ENCODE measurements at places on chromosomes 6 and 20. TPM values are rescaled to one million over a fixed set of nuclear protein-coding genes. Genes with fewer than 3 reads are reported as not detected.

DNA sequence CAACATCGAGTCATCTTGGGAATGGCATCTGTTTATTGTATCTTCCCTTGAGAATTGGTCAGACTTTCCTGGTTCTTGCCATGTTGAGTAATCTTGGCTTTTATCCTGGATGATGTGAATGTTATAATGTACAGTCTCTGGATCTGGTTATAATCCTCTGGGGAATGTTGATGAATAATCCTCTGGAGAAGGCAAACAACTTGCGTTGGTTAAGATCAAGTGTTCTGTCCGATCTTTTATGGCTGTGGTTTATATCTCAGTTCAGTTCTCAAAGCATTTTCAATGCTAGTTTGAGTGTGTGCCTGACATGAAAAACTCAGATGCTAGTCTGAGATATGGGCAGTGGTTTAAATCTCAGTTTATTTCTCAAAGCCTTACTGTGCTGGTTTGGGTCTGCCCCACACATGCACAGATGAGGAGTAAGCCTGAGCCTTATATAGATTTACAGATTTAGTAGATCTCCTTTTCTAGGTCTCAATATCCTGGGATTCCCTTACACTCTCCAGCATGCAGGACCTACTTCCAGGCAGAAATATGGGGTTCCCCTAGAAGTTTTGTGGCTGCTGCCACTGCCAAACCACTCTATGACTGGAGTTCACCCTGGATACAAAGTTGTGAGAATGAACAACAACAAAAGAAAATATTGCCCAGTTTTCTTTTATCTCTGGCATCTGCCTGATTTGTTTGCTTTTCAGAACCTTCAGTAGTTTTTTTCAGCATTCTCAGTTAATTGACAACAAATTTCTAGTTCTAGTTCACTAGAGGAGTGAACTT is 191.8 kb upstream of the MAN1A1 start:
- DNase-seq = no peak

DNA sequence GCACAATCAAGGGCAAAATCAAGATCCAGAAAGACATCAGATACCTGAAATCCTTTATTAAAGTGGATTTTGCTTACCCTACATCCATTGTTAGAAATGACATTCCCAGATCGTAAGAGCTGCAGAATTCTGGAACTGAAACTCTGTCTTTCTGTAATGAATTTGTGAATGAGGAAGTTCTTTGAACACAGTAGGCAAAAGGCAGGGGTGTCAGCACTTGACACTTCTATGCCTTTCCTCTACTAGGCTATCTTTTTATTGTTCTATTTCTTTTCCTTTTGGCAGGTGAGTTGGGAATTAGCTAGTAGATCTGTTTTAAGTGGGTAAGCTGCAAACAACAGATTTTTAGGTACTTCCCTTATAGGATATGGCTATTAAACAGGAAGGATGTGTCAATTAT is 126.3 kb downstream of the CARMIL1 start:
- DNase-seq = no peak

The CMTR1 gene
- 30.3 TPM for total RNA-seq

GRCh38 chr6:143549221-143549948 is 37.9 kb upstream of the FUCA2 start:
- DNase-seq = no peak

- no peak for DNase-seq
These were observed 91.1 kb downstream of the MRPL14 start for GRCh38 chr6:44036196-44036595.

GRCh38 chr20:17227219-17227575 is 357 bp downstream of the PCSK2 start:
- no peak for DNase-seq

GRCh38 chr6:43784049-43784855 is 14.2 kb downstream of the VEGFA start:
- no peak for DNase-seq

The SYNDIG1 gene
- not detected for total RNA-seq

DNA sequence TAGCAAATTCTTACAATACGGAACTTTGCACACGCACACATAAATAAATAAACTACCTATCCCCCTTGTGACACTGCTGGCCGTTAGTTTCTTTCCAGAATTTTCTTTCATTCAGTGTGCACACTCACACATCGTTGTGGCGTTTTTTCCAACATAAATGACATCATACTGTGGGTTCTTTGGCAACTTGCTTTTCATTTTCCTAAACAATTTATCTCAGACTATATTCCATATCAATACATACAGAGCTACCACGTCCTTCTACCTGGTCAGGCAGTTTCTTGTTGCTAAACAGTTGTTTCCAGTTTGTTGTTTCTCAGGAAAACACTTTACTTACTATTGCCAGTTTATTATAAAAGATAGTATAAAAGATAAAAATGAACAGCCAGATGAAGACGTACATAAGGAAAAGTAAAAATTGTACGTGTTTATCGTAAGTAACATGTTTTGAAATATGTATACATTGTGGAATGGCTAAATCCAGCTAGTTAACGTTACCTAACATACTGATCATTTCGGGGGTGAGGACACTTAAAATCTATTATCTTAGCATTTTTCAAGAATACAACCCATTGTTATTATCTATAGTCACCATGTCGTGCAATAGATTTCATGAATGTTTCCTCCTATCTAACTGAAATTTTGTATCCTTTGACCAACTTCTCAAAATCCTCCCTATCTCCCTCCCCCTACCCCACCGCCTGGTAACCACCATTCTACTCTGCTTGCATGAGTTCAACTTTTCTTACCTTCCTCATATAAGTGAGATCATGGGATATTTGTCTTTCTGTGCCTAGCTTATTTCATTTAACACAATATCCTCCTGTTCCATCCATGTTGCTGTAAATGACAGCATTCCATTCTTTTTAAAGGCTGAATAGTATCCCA is 1.2 kb upstream of the TP53RK start:
- no peak for DNase-seq

GRCh38 chr6:46062312-46062711 is 46.7 kb upstream of the CLIC5 start:
- DNase-seq = no peak

GRCh38 chr6:124854338-124854922 is 107.8 kb upstream of the RNF217 start:
- DNase-seq = no peak

DNA sequence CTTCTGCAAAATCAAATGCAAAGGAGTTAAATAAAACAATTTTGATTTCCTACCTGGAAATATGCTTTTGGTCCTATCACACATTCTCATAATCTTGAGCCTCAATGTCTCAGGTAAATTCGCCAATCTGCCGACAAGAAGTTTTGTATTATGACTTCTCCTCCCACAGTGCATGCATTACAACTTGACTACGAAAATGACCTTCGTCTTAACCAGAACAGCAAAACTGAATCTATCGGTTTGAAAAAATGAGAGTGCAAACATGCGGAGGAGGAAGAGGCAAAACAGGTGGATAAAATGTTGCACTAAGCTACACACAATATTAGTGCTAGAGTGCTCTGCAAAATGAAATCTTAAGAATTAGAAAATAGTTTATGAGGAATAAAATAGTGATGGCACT is 43.4 kb downstream of the HIVEP2 start:
- no peak for DNase-seq

GRCh38 chr20:57245997-57246396 is 20.4 kb downstream of the BMP7 start:
- no peak for DNase-seq

DNA sequence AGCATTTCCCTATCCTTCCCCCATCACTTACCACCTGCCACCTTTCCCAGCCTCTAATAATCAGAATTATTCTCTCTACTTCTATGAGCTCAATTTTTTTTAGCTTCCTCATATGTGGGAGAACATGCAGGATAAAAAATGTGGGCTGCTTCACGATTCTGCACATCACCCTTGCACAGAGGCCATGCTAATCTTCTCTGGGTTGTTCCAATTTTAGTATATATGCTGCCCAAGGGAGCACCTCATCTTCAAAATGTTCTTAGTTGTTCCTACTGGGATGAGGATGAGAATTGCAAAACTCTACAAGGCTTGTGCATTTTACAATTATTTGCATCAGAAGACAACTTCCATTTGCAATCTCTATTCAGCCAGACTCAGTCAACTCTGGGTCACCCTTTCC is 58.1 kb downstream of the LAMA4 start:
- DNase-seq = no peak

The CFAP206 gene
- 0.97 TPM for total RNA-seq

DNA sequence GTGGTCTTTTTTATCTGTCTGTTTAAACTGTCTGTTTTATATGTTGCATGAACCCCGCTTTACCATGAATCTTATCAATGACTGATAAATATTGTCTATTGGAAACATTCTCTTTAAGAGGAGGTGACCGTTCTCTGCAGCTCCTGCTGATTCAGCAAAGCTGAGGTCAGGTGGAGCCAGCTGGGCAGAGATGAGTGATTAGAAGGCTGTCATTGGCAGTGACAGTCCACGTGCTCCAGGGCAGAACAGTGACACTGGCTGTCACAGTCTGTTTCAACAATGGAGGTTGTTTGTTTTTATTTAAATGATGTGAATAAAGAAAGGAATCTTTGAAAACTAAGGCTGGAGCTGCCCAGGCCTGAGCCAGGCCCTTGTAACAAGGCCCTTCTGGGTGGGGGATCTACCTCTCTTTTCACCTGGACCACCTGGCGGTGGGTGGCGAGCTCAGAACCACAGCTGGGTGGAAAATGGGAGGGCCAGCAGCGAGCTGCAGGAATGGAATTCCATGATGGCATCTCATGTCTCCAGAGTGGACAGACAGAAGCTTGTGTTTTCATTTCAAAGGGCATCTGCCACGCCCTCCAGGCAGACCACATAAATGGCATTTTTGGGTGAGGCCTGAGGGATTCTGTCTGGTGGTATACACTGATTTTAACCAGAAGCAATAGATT is 12.6 kb downstream of the SYNJ2 start:
- DNase-seq = no peak

GRCh38 chr6:41445261-41445660 is 100.9 kb upstream of the FOXP4 start:
- DNase-seq = no peak

- no peak for DNase-seq
These were observed 9.8 kb downstream of the FOXO3 start for GRCh38 chr6:108570517-108570916.

- no peak for DNase-seq
These were observed 380.8 kb upstream of the IMPG1 start for GRCh38 chr6:76453270-76453669.

GRCh38 chr6:3506751-3507383 is 50.0 kb upstream of the SLC22A23 start:
- DNase-seq = no peak

DNA sequence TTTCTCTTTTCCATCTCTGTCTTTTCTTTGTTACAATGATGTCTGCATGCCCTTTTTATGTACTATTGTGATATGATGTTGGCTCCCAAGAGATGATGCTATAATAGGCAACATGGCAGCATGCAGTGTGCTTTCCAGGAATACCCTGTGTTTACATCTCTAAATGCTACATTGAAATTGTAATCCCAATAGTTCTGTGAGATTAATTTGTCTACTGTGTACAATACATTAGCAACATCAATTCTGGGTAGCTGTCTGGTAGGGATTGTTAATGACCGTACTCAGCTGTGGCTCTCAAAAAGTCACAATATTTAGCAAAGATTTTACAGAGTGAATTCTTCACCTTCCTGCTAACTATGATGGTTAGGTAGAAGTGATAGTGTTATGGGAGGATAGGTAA is 225.6 kb upstream of the MMS22L start:
- DNase-seq = no peak

GRCh38 chr6:86128130-86128814 is 485.6 kb upstream of the SYNCRIP start:
- DNase-seq = no peak

The COL11A2 gene
- under 0.01 TPM for total RNA-seq

The AFG1L gene
- 3.7 TPM for total RNA-seq

DNA sequence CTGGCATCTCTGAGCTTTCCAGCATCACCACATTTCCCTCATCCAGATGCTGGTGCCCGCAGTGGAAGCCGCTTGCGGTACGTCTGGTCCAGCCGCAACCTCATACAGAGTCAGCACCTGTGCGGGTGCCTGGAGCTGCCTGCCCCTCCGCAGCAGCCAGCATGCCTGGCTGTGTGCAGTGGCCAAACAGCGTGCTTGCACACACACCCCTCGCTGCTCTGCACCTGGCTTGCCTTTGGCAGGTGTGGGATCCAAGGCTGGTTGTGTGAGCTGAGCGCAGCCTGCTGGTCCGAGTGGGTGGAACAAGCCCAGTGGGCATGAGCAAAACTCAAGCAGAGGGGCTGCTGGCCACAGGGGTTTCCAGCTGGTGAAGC is 3.1 kb upstream of the HINT3 start:
- no peak for DNase-seq

GRCh38 chr20:38610521-38610920 is 8.9 kb downstream of the ARHGAP40 start:
- DNase-seq = no peak

GRCh38 chr20:10927011-10927583 is 253.3 kb upstream of the JAG1 start:
- DNase-seq = no peak

GRCh38 chr6:151321438-151321837 is 69.9 kb downstream of the ZBTB2 start:
- no peak for DNase-seq

- DNase-seq = no peak
These were observed 1.6 kb upstream of the DBNDD2 start for GRCh38 chr20:45406260-45407066.

The LY6G6C gene
- not detected for total RNA-seq

The SLC22A2 gene
- total RNA-seq = not detected

DNA sequence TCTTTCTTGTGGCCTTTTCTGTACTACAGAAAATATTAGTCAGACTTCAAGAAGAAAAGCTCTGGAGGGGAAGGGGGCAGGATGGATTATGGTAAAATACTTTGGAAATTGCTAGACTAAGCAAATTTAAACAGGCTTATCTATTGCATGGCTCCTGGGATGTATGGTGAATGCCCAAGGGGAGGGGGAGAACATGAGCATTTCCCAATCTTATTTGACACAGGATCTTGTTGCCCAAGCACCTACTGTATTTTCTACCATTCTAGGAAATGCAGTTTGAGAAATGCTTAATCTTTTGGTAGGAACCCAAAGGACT is 86.1 kb upstream of the LAMP5 start:
- no peak for DNase-seq

The DNAH8 gene
- total RNA-seq = 0.06 TPM

DNA sequence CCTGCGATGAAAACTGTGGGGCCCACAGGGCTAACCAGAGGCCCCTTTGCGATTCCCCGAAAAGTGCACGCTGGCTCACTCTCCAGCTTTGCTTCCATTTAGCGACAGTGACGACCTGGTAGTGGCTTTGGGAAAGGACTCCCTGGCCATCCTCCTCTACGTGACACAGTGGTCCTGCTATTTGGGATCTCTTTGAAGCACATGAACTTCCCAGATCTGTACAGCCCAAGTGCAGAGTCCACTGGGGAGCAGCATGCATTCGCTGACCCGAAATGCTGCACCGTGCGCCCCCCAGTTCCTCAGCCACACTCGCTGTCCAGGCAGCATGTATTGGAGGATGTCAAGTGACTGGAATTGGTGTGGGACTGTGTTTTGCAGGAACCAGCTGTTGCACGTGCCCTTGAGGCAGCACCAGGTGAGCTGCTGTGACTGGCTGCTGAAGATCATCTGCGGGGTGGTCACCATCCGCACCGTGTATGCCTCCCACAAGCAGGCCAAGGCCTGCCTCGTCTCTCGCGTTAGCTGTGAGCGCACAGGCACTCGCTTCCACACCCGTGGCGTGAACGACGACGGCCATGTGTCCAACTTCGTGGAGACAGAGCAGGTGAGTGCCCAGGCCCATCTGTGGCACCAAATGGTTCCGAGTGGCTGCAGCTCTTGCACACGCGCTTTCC is 51.6 kb downstream of the SYNJ2 start:
- no peak for DNase-seq

GRCh38 chr6:154945271-154945890 is 49.7 kb upstream of the TIAM2 start:
- no peak for DNase-seq

The SMLR1 gene
- not detected for total RNA-seq

- peak; percentile 98 for DNase-seq
These were observed 7.8 kb downstream of the ADA start for GRCh38 chr20:44643596-44644229.

Data from glomerular endothelial cell (primary cell).